Amniotic epithelial cell (primary cell): ENCODE measurements at places on chromosomes 11 and 22.

DNA sequence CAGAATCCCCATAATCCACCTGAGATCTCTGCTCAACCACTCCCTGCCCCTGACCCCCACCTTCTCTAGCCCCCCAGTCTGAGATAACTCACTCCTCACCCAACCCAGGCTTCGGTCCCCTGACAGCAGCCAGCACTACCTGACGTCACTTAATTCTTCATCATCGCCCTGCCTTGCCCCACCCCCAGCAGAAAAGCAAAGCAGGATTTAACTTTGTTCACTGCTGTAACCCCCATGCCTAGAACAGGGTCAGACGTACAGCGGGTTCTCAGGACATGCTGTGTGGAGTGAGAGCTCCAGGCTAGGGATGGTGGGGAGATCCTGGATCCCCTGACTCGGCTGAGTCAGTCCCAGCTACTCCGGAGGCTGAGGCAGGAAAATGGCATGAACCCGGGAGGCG, 45.8 kb downstream of the ELFN2 start:
- DNase-seq = peak; percentile 33

DNA sequence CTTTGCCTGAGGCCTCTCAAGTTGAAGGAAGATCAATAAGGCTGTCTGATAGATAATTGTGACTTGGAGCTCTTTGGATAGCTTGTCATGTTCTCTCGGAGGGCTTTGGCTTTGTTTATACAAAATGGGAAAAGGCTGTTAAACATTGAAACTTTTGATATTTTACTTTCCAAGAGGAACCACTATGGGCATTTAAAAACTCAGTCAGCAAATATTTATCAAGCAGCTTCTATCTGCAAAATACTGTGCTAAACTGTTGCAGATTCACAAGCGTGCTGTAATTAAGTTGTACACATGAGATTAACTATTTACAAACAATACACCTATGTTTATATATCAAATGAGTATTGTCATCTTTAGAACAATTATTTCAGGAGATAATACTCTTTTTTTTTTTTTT, 34.5 kb upstream of the SORL1 start:
- DNase-seq = no peak

DNA sequence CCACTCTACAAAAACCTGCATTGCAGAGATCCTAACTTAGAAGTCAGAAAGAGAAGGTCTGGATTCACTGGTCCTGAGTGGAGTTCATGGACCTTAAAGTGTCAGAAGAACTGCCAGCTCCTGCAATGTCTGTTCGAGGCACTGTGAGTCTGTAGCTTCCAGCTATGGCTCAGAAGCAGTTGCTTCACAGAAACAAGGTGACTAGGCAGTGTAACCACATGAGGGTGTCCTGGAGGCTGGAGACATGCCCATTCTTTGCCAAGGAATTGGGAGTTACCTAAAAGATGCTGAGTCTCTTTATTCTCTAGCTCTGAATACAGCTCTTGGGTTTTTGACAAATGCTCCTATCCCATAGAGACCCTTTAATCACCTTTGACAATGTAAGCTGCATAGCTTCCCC, 130.5 kb downstream of the SPON1 start:
- no peak for DNase-seq

DNA sequence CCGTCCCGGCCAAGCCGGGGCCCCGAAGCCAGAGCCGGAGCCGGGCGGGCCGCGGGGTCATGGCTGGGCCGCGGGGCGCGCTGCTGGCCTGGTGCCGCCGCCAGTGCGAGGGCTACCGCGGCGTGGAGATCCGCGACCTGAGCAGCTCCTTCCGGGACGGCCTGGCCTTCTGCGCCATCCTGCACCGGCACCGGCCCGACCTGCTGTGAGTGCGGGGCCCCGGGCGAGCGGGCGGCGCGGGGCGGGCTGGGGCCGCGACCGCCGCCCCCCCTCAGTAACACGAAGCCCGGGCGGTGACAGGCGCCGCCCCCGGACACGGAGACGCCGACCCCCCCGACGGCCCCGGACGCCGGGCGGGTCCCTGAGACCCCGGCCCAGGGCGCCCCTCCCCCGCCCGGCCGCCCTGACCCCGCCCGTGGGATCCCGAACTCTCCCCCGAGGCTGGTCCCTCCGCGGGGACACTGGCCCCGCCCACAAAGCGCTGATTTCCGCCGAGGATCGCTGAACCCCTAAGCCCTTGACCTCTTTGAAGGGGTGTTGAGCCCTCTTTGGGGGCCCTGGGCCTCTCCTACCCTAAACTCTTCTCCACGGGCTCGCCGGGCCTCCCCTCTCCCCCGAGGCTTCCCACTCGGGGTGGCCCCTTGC, 389 bp downstream of the MICALL1 start:
- DNase-seq = no peak

- no peak for DNase-seq
These were observed 357.5 kb downstream of the TENM4 start for GRCh38 chr11:79083352-79083751.

GRCh38 chr11:68956142-68956541, 24.6 kb downstream of the MRGPRD start:
- no peak for DNase-seq

- no peak for DNase-seq
These were observed 9.4 kb downstream of the DPP3 start for GRCh38 chr11:66489636-66490035.

- DNase-seq = no peak
These were observed 8.6 kb downstream of the PLA2G6 start for GRCh38 chr22:38172832-38173640.
